ENCODE measurements at places on chromosomes 1 and 21.

DNA sequence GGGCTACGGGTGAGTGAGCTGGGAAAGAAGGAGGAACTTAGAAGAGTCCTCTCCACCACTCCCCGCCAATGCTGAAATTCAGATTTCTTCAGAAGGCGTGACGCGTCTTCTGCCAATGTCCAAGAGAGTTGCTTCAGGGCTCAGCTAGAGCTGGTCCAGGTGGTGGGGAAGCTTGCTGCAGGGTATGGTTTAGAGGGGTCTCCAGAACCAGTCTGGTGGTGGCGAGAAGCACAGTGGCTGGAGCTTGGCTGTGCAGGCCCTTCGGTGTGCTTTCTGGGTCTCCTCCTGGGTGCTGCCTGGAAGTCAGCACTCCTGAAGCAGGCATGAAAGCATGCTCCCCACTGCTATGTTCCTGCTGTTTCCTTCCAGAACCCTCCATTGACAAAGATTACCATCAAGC, 387.2 kb downstream of the PTPRU start:
- DNase-seq, result no peak

DNA sequence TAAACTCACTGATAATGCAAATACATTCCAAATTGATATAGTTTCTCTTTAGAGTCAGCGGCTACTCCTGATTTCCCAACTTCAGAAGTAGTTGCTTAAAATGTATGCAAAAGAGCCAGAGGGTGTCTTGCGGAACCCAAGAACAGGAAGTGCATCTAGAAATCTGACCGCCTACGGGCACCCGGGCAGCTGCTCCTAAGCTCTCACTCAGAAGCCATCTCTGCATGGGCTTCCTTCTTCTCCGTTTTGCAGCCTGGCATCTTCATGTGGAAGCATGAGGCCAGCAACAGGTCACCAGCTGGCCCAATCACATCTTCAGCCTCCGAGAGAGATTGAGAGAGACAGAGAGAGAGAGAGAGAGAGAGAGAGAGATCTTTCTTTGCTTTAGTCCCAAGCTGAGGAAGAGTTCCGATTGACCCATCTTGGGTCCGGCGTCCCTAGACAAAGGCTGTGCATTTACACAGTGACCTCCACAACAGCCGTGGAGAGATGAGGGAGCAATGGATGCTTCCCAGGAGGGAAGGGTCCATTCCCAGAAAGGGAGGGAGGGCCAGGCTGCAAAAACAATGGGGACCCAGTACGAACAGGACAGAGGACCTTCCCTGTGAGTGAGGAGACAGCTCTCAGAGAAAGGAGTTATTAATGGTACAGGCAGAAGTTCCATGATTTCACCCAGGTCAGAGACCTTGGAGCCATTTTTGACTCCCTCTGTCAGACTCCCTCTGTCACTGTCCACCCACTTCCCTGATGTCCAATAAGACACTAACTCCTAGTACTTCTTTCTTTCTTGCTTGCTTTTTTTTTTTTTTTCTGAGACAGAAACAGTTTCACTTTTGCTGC, 28.2 kb upstream of the SLC30A1 start:
- no peak for DNase-seq

- DNase-seq, result no peak
These were observed 61.7 kb upstream of the PUM1 start for GRCh38 chr1:31127266-31127665.

- DNase-seq, result peak; percentile 21
These were observed 13.9 kb downstream of the DDX20 start for GRCh38 chr1:111769517-111770146.

DNA sequence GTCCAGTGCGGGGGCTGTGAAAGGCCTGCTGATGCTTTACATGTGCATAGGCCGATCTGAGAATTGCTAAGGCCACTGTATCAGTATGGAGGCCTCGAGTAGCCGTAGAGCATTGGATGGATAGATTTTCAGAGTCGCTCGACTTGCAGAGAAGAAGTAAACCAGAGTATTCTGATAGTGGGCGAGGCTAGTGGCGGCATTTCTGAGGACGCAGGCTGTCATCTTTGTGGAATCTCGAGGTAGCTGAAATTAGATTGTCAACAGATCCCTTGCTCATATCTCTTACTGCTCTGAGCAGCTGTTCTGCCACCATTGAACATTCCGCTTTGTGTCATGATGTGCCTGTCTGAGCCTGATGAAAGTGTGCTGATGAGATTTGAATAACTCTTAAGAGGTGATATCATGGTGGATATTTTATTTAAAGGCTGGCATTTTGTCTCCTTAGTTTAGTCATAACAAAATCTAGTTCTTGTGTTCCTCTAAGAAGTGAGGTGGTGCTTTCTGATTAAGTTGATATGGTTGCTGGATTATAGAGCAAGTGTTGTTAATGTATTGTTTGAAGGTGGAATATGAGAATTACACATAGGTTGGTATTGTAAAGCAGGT, 1.5 kb downstream of the KIF1B start:
- no peak for DNase-seq

- no peak for DNase-seq
These were observed 32.4 kb downstream of the PRMT2 start for GRCh38 chr21:46667741-46668380.

- no peak for DNase-seq
These were observed 113.1 kb downstream of the SLC45A1 start for GRCh38 chr1:8431019-8431418.

- no peak for DNase-seq
These were observed 69.3 kb downstream of the KCTD3 start for GRCh38 chr1:215636258-215636965.

- DNase-seq, result no peak
These were observed 134.3 kb upstream of the ZBTB40 start for GRCh38 chr1:22317231-22317919.

GRCh38 chr1:31744165-31744888, 19.8 kb downstream of the ADGRB2 start:
- no peak for DNase-seq

DNA sequence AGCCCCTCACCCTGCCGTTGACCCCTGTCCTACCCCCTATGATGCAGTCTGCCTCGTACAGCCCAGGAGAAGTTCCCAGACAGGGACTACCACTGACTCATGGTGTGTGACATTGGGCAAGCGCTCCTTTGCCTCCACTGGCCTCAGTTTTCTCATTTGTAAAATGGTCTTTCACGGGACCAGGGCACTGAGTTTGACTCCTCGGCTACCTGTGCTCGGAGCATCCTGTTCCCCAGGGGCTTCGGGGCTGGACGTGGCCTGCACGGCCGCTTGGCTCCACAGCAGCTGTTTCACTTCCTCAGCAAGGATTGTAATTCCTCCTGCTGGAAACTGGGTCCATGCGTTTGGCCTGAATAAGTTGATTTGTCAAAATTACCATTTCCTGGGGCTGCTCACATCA, 277.3 kb downstream of the MATN1 start:
- no peak for DNase-seq

- DNase-seq, result no peak
These were observed 165.0 kb downstream of the TRIM33 start for GRCh38 chr1:114345930-114346479.

DNA sequence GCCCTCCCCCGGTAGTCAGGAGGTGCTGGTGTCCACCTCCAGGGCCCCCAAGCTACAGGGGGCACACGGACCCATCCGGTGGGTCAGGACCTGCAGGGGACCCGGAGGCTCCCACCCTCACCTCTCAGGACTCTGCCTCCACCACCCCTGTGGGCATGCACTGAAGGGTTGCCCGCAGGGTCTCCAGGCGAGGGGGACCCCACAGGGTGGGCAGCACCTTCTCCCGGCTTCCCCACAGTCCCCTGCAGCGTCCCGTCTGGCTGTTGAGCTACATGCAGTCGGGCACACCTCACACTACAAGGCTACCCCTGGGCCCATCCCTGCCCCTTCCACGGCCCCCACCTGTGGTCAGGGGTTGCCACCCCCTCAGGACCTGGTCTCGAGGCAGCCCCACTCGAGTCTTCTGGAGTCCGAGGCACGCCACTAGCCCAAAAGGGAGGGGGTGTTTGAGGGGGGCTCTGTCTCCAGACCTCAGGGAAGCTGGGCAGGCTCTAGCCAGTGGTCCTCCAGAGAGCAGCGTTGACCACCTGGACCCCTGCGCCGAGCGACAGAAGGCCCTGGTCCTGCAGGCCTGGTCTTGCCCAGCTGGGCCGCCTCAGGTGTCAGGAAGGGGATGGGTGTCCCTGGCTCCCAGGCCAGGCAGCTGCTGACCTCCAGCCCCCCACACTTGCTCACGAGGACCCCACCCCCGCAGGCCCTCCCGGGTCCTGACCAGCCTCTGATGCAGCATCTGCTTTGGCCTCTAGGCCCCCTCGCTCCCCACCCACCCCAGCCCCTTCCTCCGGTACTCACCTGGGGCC, 9.6 kb downstream of the PARS2 start:
- DNase-seq, result no peak

- no peak for DNase-seq
These were observed 288.4 kb downstream of the SMYD3 start for GRCh38 chr1:246218686-246219085.

DNA sequence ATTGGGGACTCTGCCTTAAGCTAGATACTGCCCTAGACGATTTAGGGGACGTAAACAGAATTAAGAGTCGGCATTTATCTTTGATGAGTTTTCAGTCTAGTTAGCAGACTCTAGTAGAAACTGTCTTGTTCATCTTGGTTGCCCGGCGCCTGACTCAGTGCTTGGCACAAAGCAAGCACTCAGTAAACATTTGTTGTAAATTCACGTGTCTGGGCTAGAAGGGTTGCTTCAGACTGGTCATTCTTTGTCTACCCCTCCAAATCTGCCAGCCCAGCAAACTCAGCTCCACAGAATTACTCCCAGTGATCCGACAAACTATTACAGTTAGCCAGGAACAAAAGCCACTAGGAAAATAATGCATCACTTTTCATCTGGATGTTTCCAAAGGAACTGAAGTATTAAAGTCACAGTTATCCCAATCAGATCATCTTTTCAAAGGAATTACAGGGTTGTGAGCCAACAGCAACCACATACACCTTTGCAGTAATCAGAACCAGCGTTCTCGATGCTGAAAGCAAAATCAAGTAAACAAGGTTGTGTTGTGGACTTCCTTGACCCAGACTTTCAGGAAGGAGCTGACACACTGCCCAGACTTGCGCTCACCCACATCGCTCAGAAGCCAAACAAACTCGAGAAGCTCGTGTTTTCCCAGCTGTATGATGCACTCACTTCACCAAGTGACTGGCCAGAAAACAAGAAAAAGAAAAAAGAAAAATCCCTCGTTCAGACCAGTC, 66.5 kb upstream of the GADD45A start:
- no peak for DNase-seq
